Right ventricle myocardium superior (tissue), 1 donor: ENCODE measurements at places on chromosomes 6 and 20. TPM values are rescaled to one million over a fixed set of nuclear protein-coding genes. Genes with fewer than 3 reads are reported as not detected.

The OPRM1 gene
- total RNA-seq = not detected

The HLA-DQA2 gene
- total RNA-seq = 1.6 TPM

The SDC4 gene
- total RNA-seq = 80.7 TPM

The PSORS1C1 gene
- total RNA-seq = 1.2 TPM

The XKR7 gene
- not detected for total RNA-seq
